Dermis microvascular lymphatic vessel endothelial cell (primary cell): ENCODE measurements at places on chromosomes 4 and X.

GRCh38 chr4:19346636-19347035 is 905.1 kb upstream of the SLIT2 start:
- no peak for DNase-seq

DNA sequence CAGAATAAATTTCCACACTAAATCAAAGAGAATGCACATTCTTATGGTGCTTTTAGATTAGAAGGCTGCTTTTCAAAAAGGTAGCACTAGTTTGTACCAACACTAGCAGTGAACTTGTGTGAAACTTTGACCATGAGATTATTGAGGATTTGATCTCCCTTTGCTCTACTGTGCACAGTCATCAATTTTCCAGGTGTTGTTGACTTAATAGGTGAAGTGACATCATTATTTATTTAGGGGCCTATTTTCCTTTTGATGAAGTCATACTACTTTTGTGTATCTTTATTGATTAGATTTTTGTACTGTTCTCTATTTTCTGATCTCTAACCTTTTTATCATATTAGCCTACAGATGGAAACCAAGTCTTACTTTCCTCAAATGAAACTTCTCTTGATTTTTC is 507.9 kb upstream of the LCORL start:
- no peak for DNase-seq

DNA sequence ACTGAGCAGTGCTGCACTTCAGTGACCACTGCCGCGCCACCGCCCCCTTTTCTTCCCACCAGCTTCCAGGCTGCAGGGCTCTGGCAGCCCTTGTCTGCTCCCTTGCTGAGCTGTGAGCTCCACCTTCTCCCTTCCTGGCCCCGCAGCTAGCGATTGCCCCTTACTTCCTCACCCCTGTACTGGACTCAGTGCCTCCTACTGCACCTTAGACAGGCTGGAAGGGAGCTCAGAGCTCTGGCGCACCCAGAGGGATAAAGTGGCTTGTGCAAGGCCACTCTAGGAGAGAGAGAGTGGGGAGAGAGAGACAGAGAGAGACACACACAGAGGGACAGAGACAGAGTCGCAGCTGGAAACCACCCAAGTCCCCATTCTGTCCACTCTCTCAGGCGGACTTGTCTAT is 6.0 kb downstream of the RASL11B start:
- peak; percentile 3 for DNase-seq

DNA sequence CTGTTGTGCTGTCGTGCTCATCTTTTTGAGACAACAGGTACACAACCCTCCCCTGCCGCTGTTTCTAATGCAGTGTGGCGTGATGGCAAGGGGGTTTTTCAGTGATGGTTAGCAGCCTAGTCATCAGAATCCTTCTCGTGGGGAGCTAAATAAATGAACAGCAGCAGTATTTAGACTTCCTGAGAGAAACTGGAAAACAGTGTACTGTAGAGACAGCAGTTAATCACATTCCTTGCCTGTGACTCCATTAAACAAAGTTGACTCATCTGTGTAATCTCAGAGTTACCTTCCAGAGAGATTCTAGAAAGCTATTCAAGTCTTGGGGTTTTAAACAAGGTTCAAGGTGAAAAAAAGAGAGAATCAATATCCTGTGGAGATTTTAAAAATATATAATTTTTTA is 1753.2 kb upstream of the PCDH7 start:
- DNase-seq, result no peak

DNA sequence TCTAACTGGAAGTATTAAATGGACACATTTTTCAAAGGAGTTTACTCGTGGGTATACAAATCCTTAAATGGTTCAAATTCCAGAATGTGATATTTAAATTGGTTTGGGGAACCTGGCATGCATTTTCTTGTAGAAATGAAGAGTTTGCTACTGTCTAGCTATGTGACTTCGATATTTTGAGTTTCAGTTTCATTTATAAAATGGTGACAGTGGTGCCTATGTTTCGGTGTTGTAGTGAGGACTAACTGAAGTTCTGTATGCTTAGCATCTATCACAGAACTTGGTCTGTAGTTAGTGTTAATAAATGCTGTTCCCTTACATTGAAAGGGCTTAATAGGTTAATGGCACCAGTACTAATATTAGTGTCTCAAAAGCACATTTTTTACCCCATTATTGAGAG is 29.4 kb downstream of the TRPC5 start:
- DNase-seq, result no peak

GRCh38 chr4:172793565-172794306 is 374.9 kb upstream of the GALNT7 start:
- no peak for DNase-seq

DNA sequence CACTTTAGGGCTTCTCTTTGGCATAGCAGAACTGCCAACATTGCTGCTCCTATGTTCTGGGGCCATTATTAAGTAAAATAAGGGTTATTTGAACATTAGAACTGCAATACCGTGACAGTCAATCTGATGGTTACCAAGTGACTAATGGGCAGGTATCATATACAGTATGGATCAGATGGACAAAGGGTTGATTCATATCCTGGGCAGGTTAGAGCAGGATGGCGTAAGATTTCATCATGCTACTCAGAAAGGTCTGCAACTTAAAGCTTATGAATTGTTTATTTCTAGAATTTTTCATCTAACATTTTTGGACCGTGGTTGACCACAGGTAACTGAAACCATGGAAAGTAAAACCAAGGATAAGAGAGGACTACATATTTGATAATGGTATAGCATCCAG is 40.9 kb downstream of the BRCC3 start:
- no peak for DNase-seq

- peak; percentile 45 for DNase-seq
Measured at GRCh38 chr4:144754562-144755410, 108.8 kb downstream of the HHIP start.

DNA sequence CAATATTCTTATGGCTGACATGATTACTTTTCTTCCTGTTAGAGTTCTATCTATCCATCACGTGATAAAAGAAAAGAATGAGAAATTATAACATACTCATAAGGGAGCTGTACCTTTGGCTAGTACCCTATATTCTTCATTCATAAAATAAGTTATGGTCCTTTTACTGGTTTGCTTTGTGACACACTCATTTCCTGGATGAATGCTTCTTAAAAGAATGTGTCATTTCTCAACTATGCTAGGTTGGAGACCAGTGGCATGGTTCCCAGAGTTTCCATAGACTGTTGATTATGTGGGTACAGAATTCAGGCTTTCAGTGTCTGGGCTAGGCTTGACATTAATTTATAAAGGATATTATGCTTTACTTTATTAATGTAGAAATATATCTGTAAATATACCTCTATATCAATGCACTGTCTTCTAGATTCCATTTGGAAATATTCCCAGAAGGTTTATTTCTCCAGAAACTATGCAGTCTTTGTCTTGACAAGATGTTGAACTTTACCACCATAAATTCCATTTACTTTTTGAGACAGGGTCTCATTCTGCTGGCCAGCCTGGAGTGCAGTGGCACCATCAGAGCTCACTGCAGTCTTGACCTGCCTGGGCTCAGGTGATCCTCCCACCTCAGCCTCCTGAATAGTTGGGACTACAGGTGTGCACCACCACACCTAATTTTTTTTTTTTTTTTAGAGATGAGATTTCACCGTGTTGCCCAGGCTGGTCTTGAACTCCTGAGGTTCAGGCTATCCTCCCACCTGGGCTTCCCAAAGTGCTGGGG is 23.8 kb downstream of the NUDT6 start:
- DNase-seq, result no peak

DNA sequence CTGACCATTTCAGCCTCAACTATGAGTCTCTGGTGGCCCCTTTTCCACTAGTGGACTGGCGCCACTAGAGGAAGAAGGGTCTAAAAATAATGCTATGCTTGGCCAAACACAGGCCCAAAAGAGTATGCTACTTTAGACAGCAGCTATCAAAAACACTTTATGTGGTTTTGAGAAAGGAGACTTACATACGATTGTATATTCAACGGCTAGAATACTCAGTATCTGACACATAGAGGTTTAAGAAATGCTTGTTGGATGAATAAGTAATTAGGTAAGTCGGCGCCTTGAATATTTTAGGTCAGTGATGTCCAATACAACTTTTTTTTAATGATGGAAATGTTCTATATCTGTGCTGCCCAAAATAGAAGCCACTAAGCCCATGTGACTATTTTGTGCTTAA is 25.7 kb upstream of the TMPRSS11A start:
- no peak for DNase-seq

DNA sequence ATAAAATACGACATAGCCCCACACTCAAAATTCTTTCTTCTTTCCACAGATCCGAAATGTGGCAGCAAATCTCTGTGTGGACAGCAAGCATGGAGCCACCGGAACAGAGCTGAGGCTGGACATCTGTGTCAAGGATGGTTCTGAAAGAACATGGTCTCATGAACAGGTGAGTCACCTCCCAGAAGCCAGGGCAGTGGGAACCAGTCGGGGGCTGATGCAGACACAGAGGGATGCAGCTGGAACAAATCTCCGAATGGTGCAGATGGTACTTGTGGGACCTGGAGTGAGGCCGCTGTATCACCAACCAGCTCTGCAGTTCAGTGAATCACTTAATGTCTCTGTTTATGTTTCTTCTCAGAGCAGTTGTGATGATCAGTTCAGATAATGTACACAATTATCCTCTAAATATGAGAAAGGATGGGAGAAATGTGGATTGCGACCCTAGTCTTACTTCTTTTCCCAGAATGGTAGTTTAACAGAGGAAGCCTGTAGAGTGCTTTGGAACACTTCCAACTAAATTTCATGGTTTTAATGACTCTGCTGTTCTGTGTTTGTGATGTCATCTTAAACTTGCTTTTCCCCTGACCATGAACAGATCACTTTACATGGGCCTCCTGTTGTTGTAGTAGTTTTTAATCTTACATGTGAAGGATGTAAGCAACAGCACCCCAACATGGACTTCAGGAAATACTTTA is 159.3 kb upstream of the GALNT7 start:
- no peak for DNase-seq

- DNase-seq, result no peak
Measured at GRCh38 chrX:8741981-8742380, 10.0 kb upstream of the ANOS1 start.

- DNase-seq, result no peak
Measured at GRCh38 chrX:142149919-142150318, 55.2 kb downstream of the MAGEC2 start.

DNA sequence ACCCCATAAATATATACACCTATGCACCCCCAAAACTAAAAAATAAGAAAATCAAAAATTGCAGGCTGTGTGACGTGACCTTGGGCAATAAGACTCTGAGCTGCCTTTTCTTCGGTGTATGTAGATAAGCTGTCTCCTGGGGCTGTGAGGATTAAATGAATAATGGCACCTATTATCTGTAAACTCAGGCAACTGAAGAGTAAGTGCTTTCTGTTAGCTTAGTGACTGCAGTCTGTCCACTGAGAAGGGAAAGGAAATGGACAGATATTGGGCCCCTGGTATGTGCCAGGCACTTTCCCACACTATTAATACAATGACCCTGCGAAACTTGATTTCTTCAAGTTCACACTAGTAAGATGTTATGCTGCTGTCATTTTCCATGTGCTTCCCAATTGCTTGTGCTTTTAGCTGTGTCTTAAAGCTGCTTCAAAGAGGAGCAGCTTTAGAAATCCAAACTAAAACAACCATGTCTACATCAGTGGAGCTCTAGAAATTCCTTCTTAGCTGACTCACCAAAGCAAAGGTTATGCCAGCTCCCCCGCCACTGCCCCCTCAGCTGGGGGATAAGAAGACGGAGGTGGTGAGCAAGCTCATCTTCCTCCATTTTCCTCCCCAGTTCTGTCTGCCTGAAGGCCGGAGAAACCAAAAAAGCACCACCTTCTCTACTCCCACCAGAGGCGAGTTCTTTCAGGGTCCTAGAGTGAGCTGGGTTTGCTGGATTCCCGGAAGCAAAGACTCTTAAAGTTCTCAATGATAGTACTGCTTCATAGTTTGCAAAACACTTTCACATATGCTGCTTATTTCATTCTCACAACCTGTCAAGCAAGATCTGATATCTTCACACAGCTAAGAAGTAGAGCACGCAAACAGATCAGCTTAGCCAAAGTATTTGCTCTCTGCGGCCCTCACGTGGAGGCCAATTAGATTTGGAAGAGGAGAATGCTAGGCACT is 8.8 kb upstream of the DGAT2L6 start:
- peak; percentile 27 for DNase-seq

DNA sequence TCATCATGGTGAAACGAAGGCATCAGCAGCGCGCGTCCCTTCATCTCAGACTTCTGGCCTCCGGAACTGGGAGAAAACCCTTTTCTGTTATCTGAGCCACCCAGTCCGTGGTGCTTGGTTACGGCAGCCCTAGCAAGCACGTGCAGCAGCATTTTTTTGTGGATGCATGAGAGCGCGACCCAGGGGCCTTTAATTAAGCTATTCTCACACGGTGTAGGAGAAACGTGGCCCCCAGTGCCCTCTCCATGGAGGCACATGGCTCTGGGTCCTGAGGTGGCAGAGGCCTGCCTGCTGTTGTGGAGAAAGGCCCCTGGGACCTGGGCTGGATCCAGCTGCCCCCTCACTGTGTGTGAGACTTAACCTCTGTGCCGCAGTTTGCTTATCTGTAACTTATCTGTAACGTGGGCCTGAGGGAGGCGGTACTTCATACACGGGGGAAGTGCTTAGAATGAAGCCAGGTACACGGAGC is 9.5 kb downstream of the CLCN4 start:
- DNase-seq, result no peak

DNA sequence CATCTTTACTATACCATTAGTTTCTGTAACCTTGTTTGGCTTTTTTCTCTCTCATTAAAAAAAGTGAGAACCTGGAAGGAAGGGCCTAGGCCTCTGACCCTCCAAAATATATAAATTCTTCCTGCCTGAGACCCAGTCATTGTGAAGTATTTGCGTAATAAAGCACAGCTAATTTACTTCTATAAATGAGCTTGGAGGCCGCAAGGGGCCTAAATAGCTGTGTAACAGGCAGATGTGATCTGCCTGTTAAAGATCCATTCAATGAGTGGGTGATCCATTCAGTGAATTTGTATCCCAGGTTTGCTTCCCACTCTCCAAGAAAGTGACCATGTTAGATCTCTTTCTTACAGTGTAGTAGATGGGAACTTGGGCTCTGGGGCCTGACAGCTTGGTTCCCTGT is 595 bp upstream of the PYURF start:
- DNase-seq, result no peak

GRCh38 chrX:109578916-109579315 is 42.3 kb downstream of the NXT2 start:
- peak; percentile 28 for DNase-seq

GRCh38 chr4:115562506-115562905 is 449.1 kb upstream of the NDST4 start:
- DNase-seq, result no peak
